Activated naive CD4-positive, alpha-beta T cell (primary cell): ENCODE measurements at places on chromosomes 2 and 18.

- DNase-seq = no peak
Measured at GRCh38 chr2:103789381-103790095, 1027.7 kb downstream of the TMEM182 start.

DNA sequence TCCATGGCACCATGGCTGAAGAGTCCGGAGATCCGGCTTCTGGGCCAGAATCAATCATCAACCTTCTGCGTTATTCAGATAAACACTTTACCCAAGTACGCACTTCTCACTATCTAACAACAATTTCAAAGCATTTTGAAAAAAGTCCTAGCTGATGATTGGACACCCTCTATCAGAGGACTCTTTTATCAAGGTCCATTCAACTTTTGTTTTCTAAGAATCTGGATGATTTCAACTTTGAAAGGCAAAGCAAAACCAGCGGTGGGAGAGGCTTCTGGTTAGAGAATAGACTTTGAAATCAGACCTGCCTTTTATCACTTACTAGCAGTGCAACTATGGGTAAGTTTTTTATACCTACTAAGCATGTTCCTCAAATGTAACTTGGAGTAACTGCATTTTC, 293.6 kb upstream of the TNP1 start:
- no peak for DNase-seq

GRCh38 chr2:196391149-196391479, 219.7 kb upstream of the STK17B start:
- DNase-seq = no peak

DNA sequence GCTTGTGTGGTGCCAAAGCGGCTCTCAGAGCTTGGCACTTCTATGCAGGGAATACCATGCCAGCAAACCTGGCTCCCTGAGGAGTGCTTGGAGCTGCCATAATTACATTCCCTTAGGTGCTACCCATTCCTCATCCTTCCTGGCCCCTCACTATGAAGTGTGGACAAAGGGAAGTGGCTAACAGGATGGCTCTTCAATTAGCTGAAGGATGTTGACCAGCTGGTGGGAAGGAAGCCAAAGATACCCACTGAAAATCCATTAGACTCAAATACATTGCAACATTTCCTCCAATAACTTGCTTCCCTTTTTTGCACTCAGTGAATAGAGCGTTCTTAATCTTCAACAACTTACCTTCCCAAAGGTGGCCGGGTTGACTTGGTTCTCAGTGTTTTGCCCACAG, 8.5 kb downstream of the RFX8 start:
- DNase-seq = no peak

DNA sequence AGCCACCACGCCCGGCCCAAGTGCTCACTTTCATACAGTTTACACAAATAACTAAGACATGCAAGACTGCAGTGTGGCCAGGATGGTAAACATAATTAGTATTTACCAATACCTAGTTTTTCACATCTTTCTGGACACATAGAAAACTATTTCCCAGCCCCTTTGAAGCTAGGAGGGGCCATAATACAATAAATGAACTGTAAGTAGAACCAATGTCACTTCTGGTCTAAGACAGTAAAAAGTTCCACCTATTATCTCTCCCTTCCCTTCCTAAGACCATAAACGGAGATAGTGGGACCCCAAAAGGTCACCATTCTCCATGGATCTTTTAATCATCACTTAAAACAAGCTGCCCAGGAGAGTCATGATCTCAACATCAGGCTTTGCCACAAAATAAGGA, 51.0 kb downstream of the NBAS start:
- no peak for DNase-seq

- DNase-seq = no peak
Measured at GRCh38 chr2:123518367-123518766, 506.7 kb upstream of the CNTNAP5 start.

DNA sequence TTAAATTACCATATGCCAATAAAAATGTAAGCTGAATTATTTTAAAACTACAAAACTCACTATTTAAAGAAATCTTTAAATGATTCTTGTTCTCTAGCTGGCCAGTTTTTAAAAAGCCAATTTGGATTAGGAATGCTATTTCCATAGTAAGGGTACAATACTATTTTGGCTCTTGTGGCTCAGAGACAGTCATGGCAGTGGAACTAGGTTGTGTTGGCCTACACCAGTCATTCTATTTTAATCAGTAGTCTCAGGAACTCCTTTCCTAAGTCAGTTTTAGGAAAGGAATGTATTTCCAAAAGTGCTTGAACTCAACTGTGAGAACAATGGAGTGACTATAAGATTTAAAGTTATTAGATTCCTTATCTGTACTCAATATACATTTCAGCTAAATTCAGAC, 5.9 kb downstream of the BOLL start:
- DNase-seq = no peak

DNA sequence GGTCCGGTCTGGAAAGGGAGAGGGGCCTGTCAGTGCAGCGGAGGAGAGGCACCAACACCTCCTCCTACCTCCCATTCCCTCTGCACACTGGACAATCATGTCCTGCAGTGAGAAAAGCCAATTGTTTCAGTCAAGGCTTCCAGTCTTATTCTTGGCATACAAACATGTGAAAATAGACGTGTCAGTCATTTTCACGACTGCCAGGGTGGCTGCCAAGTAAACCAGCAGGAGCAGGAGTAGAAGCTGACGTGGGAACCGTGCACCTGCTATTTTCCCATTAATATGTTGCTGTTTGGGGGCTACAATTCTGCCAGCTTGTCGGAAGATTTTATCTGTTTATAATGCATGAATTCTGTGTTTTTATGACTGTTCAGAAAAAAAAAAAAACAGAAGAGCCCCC, 202.3 kb downstream of the SPP2 start:
- no peak for DNase-seq

DNA sequence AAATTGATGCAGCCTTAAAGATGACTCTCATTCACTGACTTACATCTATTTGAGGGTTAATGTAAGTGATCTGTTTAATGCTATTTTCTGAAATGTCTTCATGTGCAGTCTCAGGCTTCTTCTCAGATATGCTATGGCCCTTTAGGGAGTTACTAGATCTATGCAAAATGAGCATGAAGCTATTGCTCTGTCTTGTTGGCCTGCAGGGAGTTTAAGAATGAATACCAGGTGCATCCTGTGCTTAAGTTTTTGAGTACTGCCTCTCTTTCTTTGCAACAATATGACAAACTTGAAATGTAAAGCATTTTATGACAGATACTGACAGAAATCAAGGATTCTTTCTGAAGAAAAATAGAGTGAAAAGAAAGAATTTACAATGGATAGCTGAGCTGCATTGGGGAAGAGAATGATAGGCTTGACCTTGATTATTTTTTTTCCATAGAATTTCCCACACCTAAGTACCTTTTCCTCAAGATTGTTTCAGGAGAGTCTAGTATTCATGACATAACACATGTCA, 1058.3 kb upstream of the TMEFF2 start:
- DNase-seq = no peak

DNA sequence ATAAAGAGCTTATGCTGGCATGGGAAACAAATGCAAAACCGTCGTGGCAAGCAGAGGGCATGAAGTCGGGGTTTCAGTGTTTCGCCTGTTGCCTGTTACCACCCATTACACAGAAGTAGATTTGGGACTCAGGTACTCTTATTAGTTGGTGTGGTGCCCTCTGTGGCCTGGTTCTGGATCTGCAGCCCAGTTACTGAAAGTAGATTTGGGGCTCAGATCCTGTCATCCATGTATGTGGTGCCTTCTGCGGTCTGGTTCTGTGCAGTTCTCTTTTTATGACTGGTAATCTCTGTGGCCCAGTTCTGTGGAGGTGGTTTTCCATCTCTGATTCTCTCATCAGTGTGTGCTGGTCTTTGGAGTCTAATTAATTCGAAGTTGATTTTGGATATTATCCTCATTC, 45.2 kb downstream of the ADNP2 start:
- no peak for DNase-seq

- no peak for DNase-seq
Measured at GRCh38 chr18:47050468-47050867, 15.0 kb upstream of the ELOA2 start.
